ENCODE measurements at places on chromosomes 1 and 21.

DNA sequence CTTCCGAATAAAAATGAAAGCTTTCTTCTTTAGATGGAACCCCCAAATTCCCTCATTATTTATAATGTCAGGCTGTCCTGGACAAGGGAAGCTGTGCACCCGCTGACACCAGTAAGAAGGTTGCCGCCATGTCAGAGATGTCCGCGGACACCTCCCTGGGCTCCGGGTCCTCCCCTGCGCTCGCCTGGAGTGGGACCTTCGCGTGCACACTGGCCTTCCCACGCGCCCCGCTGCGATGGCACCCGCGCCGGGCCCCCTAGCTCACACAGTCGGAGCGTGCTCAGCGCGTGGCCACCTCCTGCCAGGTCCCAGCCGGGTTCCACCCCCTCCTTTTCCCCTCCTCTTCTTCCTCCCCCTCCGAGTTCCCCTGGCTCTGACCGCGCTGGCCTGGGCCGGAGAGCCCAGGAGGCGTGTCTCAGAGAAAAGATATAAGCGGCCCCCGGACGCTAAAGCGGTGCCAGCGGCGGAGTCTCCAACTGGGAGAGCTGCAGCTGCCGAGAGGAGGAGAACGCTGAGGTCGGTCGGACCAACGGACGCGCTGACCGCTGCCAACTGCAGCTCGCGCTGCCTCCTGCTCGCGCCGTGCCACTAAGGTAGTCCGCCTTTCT, at the start of gene G0S2:
G0S2 (plus strand) TSS at position 456 of the 608 bp plus-strand sequence. CDS start 273 bp downstream, outside the sequence.
- no peaks in the 10 kb centered on the region for H3K36me3 ChIP-seq
- no peaks in the 10 kb centered on the region for H3K27me3 ChIP-seq
- no peaks in the 10 kb centered on the region for H3K4me1 ChIP-seq
- H3K27ac ChIP-seq: no peak within 1 kb of the TSS
- H3K4me3 ChIP-seq: peak within 1 kb of the TSS; percentile 10

GRCh38 chr21:38839328-38840286, 33.9 kb downstream of the ETS2 start:
- no peaks in the 10 kb centered on the region for H3K4me1 ChIP-seq
- H3K27ac ChIP-seq: no peak overlapping the region
- H3K27me3 ChIP-seq: no peaks in the 10 kb centered on the region
- no peaks in the 10 kb centered on the region for H3K36me3 ChIP-seq
- no peak overlapping the region for H3K4me3 ChIP-seq
- DNase-seq: no peak

DNA sequence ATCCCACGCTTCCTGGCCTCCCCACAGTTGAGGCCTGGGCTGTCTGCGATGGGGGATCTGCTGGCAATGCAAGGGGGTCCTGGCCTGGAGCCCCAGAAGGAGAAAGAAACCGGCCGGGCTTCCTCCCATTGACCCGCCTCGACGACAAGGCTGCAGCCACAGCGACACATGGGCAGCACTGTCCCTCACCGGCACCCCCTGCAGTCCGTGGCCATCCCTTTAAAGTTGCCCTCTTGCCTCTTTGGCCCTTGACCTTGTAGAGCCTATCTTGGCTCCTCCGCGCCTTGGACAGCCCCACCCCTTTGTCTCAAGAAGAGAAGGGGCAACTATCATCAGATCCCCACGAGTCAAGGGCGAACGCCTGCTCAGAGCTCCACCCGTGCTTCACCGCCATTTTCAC, 106.0 kb downstream of the CASZ1 start:
- H3K27me3 ChIP-seq: no peaks in the 10 kb centered on the region
- no peaks in the 10 kb centered on the region for H3K4me1 ChIP-seq
- no peak for DNase-seq
- no peaks in the 10 kb centered on the region for H3K36me3 ChIP-seq

GRCh38 chr1:85484716-85485115, 19.8 kb upstream of the DDAH1 start:
- H3K27me3 ChIP-seq: no peaks in the 10 kb centered on the region
- no peaks in the 10 kb centered on the region for H3K4me1 ChIP-seq
- no peak overlapping the region for H3K4me3 ChIP-seq
- peaks cover 1% of the 10 kb centered on the region for H3K36me3 ChIP-seq
- no peak overlapping the region for H3K27ac ChIP-seq

DNA sequence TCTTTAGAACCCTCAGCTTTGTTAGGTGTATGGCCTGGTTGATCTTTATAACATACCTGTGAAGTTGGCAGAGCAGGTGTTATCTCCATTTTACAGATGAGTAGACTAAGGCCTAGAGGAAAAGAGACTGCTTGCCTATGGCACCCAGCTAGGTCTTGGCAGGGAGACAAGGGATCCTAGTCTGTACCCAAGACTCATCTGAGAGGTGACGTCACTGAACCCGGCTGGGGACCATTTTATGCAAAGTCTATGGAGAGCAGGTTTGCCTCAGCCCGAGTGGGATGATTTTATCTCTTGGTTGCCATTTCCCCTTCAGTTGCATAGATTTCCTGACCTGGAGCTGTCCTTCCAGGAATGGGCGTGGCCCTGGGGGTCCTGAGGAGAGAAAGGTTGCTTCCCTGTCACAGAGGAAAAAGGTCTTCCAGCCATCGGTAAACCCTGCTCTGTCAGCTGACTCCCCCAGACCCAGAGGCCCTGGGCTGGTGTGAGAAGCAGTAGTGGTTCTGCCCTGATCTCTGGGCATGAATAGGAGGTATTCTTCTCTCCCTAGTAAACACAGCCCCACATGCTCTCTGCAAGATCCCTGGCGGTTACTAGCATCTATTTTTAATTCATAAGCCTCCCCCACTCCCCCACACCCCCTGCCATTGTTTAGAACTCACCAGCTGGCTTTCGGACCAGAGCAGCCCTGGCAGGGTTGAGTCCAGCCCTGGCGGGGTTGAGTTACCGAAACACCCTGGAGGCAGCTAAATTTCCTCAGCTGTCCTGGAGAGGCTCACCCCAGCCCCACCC, 19.6 kb downstream of the TMCC2 start:
- H3K4me1 ChIP-seq: no peaks in the 10 kb centered on the region
- H3K27me3 ChIP-seq: no peaks in the 10 kb centered on the region
- H3K27ac ChIP-seq: no peak overlapping the region

DNA sequence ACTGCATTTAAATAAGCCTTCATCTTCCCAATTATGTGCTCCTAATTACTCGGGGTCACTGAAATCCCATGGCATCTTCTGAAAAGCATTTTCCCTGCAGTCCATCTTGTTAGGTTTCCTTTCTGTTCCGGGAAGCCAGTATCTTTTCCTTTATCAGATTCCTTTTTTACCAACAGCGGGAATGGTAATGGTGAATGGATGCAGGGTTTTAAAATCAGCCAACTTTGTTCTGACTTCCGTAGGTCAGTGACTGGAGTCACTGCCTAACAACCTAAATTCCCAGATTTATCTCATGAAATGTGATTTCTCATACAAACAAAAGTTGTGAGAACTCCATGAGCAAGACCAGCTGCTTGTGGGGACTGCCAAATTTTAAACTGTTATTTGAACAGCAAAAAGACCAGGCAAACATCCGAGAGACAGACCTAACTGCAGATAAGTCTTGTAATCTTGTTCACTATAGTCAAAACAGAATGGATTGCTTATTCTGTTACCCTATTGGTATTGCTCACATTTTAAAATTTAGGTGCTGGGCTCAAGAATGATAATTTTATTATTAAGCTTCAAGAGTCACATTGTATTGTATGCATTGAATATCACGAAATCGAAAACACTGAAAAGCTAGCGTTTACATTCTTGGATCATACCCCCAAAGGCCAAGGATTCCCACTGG, 1.2 kb upstream of the RWDD3 start:
- H3K4me1 ChIP-seq: peaks cover 3% of the 10 kb centered on the region

- H3K27ac ChIP-seq: no peak overlapping the region
- no peak overlapping the region for H3K4me3 ChIP-seq
- H3K27me3 ChIP-seq: no peaks in the 10 kb centered on the region
- no peaks in the 10 kb centered on the region for H3K36me3 ChIP-seq
- no peak for DNase-seq
- no peaks in the 10 kb centered on the region for H3K4me1 ChIP-seq
Measured at GRCh38 chr1:234758851-234759250, 148.9 kb upstream of the IRF2BP2 start.

GRCh38 chr1:197342044-197342565, 74.1 kb downstream of the CRB1 start:
- H3K4me1 ChIP-seq: peaks cover 2% of the 10 kb centered on the region
- H3K36me3 ChIP-seq: no peaks in the 10 kb centered on the region
- no peak for DNase-seq
- H3K27ac ChIP-seq: no peak overlapping the region
- H3K4me3 ChIP-seq: no peak overlapping the region
- H3K27me3 ChIP-seq: no peaks in the 10 kb centered on the region

DNA sequence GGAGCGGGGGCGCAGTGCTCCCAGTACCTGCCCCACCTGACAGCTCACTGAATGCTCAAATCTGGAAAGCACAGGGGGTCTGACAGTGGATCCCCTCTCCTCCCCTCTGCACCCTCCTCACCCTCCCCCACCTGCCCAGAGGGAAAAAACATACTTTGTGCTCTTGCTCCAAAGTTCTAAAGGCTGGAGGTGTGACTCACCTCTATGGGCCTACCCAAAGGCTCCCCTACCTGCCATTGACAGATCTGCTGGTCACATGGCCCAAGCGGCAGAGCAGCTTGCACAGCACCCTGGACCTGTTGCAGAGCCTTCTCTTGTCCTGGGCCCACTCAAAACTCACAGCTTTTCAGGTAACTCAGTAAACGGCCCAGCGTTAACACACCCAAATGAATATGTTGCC, 55.7 kb downstream of the ADSS2 start:
- no peak overlapping the region for H3K4me3 ChIP-seq
- H3K4me1 ChIP-seq: no peaks in the 10 kb centered on the region
- no peak for DNase-seq
- H3K27me3 ChIP-seq: no peaks in the 10 kb centered on the region

GRCh38 chr1:224504297-224505041, 69.9 kb upstream of the WDR26 start:
- no peaks in the 10 kb centered on the region for H3K27me3 ChIP-seq
- no peak for DNase-seq
- no peak overlapping the region for H3K4me3 ChIP-seq
- peak overlapping the region; percentile 24 for H3K27ac ChIP-seq
- H3K36me3 ChIP-seq: no peaks in the 10 kb centered on the region

DNA sequence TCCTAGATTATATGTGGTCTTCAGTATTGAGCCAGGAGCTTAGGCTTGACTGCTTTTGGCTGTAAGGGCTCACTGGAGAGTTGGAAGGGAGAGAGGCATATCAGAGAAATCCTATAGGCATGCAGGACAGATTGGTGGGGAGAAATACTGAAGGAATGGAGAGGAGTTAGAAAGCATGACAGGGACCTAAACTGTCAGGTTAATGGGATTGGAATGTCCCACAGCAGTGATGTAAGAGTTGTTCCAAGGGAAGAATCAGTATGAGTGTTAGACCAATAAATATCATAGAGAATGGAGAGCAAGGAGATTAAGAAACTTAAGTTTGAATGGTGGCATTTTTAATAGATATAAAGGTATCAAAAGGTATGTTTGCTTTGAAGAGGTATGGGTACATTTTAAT, 39.7 kb downstream of the SLC35A3 start:
- no peak overlapping the region for H3K27ac ChIP-seq
- H3K27me3 ChIP-seq: no peaks in the 10 kb centered on the region
- no peaks in the 10 kb centered on the region for H3K4me1 ChIP-seq

- H3K36me3 ChIP-seq: peaks cover 5% of the 10 kb centered on the region
- DNase-seq: no peak
- H3K27ac ChIP-seq: no peak overlapping the region
- H3K4me3 ChIP-seq: no peak overlapping the region
Measured at GRCh38 chr1:236733653-236734052, 47.4 kb downstream of the ACTN2 start.

GRCh38 chr1:37719572-37720195, 27.4 kb downstream of the CDCA8 start:
- H3K27me3 ChIP-seq: no peaks in the 10 kb centered on the region
- no peaks in the 10 kb centered on the region for H3K4me1 ChIP-seq
- H3K4me3 ChIP-seq: no peak overlapping the region
- no peak overlapping the region for H3K27ac ChIP-seq
- no peaks in the 10 kb centered on the region for H3K36me3 ChIP-seq

DNA sequence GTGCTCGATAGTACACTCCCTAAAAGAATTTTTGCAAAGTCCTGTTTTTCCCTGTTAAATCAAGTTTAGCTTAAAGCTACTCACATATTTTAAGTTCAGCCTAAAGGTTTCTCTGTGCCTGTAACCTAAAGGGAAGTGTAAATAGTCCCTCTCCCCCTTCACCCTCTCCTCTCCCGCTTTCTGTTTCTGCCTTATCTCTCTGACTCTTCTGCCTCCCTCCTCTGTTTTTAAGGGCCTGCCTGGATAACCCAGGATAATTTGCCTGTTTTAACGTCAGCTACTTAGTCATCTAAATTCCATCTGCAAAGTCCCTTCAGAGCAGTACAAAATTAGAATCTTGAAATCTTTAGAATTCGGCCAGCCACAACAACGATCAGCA, 92.6 kb downstream of the NID1 start:
- H3K27ac ChIP-seq: peak overlapping the region; percentile 38
- DNase-seq: no peak
- no peaks in the 10 kb centered on the region for H3K36me3 ChIP-seq
- H3K4me1 ChIP-seq: no peaks in the 10 kb centered on the region
- no peaks in the 10 kb centered on the region for H3K27me3 ChIP-seq

GRCh38 chr21:34936371-34936789, 112.7 kb downstream of the RUNX1 start:
- no peak overlapping the region for H3K27ac ChIP-seq
- H3K27me3 ChIP-seq: no peaks in the 10 kb centered on the region
- no peaks in the 10 kb centered on the region for H3K4me1 ChIP-seq
- no peaks in the 10 kb centered on the region for H3K36me3 ChIP-seq
- no peak for DNase-seq
- no peak overlapping the region for H3K4me3 ChIP-seq

DNA sequence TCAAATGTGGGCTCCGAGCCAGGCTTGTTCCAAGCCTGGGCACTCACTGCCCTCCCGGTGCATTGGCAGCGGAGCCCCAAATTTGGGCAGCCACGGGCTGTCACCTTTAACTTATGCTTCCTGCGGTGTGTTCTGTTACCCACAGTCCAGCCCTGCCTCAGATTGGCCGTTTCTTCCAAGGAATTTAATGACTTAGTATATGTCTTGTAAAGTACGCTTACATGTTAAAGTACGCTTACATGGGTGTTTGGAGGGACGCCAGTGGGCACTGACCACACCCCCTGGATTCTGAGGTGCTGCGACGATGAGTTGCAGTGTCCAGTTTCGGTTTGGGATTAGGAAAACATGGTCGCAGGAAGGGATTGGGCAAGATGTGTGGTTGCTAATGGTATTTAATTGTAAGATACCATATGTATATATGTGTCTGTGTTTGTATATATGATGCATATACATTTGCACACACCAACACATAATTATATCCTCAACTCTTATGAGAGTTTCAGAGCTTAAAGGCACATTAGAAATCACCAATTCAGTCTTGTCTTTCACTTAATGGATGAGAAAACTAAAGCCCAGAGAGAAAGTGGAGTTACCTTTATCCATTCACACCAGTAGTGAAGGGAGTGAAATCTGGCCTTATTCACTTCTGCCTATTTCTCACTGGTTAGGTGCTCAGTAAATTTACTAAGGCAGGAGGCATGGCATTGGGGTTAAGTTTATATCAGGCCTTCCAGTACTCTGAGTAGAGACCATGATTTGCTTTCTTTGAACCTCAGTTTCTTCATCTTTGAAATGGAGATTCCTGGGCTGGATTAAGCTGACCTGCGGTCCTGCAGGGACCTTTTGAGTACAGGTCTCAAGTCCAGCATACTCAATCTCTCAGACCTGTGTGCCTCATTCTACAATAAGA, 1.0 kb downstream of the SMYD2 start:
- H3K36me3 ChIP-seq: no peaks in the 10 kb centered on the region
- peak overlapping the region; percentile 98 for H3K4me3 ChIP-seq
- DNase-seq: no peak
- H3K27ac ChIP-seq: no peak overlapping the region
